ENCODE measurements at places on chromosomes 16 and 17.
A peak's percentile ranks its signal among the peaks of the same experiment; 100 is the strongest.

GRCh38 chr16:71623597-71623996 is 2.4 kb upstream of the MARVELD3 start:
- DNase-seq: no peak

DNA sequence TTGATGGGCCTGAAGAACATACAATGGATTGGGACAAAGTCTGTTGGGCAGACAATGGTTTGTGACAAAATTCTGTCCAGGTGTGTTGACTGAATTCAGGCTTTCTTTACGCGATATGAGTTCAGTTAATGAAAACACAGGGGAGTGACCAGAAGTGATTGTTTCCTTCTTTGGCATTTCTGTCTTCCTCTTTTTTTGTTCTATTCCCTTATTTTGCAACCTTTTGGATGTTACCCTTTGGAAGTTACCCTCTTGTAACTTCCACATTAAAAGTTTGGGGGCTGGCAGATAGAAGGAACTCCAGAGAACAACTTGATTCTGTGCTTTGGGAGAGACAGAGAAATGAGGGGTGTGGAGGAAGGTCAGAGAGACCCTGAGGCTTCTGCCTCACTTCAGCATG is 126.7 kb downstream of the PITPNC1 start:
- DNase-seq: no peak

DNA sequence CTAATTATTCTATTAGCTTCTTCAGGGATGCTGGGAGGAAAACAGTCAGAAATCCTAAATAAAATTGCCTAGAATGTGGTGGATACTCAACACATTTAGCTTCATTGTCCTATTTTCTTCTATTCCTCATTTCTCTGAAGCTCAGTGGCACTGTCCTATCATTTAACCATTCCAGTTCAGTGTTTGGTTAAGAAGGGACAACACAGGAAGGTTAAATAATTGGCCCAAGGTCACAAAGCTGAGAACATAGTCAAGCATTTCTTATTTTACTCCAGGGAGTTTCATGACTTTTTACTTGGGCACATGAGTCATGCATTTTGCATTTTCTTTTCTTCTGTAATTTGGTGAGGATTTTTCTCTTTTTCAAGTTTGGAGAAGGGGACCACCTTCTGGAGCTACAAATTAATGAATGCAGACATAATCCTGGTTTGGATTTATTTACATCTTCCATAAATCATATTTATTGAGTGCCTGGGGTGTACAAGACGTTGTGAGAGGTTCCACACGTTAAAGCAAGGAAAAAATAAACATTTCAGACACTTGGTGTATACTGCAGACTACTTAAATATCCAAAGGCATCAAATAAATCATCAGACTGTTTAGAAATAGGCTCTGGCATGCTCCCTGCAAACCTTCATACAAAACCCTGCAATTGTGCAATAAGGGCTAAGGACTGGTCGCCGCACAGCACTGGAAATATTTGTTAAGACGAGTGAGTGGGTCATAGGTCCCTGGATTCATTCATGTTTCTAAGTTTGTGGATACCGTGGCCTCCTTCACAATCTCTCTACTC is 263.9 kb downstream of the MAF start:
- no peak for DNase-seq

DNA sequence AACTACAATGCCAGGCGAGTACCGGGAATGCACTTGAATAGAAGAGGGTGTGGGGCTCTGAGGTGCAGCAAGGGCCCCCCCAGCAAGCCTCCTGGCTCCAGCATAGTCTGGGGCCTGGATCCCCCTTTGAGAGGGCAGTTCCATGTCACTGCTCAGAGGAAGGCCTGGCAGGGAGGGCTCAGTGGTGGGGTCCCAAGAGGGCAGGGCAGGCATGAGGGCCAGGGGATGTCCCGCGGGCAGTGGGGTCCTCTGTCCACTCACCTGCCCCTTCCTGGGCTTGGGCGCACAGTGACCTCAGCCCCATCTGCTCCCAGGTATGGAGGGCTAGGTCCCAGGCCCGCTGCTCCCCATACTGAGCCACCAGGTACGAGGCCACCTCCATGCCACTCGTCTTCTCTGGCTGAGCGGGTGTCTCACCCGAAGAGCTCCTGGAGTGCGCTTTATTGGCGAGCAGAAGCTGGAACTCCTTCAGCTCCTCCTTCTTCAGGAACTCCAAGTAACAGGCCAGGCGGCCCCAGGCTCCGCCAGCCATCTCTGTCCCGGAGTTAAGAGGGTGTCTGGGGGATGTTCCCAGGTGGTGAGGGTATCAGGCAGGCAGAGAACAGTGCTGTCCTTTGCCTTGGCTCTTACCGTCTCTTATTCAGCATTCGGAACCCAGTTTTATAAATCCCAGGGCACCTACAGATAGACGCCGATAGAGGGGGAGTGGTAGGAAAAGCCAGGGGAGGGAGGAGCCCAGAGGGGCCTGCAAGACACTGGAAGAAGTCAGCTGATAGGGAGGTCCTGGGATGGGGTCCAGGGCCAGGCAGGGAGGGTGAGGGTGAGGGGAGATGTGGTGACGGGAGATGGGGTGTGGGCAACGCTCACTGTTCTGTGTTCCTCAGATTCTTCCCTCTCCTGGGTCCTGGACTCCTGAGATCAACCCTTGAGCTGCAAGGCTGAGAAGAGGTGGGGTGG is 605 bp downstream of the NLRP1 start:
- no peak for DNase-seq

- DNase-seq: no peak
Measured at GRCh38 chr16:31010585-31011325, at the start of gene STX1B. Gene STX1B (minus strand): TSS chr16:31010638. CDS start chr16:31010396, 242 bp downstream.

- DNase-seq: no peak
Measured at GRCh38 chr17:2362881-2363280, 25.6 kb downstream of the SGSM2 start.

- DNase-seq: no peak
Measured at GRCh38 chr16:51271156-51271701, 120.2 kb upstream of the SALL1 start.

- DNase-seq: no peak
Measured at GRCh38 chr16:20879175-20880040, 20.8 kb downstream of the DCUN1D3 start.

GRCh38 chr16:48958681-48959080 is 323.0 kb downstream of the CBLN1 start:
- no peak for DNase-seq

DNA sequence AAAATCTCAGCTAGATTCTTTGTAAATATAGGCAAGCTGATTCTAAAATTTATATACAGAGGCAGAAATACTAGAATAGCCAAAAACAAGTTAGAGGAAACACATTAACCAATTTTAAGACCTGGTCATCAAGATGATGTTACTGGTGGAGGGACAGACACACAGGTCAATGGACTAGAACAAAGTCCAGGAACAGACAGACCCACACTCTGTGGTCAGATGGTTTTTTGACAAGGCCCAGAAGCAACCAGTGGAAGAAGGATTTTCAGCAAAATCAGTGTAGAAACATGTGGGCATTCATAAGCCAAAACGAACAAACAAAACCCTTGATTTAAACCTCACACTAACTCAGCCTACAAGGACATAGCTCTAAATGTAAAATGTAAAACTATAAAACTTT is 99.7 kb upstream of the METRNL start:
- DNase-seq: no peak

DNA sequence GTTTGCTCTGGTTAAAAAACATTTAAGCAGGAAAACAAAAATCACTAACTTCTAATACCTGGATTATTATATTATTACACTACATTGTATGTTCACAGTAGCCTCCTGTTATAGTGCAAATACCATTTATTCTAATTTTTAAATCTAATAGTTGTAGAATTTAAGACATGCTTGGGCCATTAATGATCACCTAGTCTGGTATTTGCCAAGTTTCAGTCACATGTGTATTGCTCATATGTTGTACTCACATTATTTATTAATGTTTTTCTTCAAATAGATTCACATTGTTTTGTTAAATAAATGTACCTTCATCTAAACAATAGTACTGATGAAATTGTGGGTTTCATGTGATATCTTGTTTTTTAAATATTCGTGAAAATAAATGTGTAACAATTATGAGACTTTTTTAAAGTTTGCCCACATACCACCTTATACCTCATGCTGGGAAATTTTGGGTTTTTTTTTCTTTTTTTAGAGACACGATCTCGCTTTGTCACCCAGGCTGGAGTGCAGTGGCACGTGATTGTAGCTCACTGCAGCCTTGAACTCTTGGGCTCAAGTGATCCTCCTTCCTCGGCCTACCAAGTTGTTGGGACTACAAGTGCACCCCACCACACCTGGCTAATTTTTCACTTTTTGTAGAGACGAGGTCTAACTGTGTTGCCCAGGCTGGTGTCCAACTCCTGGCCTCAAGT is 5.9 kb downstream of the ZNF771 start:
- DNase-seq: no peak

DNA sequence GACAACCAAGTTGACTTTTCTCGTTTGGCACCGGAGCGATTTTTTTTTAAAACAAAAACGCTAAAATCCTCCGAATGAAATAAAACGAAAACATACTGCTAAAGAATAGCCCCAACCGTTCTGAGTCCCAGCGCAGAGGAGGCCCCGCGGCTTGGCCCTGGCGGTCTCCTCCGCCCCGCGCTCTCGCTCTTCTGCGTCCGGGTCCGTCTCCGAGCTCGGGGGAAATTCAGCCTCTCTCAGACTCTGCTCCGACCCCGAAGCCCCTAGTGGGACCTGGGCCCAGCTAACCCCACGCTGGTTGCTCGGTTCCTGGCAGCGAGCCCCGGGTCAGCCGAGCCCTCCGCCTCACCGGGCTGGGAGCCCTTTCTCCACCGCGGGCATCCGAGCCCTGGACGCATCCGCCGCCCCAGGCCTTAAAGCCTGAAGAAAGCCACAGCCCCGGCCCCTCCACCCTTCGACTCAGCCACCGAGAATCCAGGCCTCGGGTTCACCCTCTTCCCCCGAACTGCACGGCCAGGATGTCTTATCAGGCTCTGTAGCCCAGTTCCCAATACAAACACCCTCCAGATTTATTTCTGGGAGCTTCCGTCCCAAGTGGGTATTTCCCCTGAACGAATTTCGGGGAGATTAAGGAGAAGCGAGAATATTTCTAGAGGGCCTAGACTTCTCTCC is 1.2 kb downstream of the TBX2 start:
- no peak for DNase-seq

DNA sequence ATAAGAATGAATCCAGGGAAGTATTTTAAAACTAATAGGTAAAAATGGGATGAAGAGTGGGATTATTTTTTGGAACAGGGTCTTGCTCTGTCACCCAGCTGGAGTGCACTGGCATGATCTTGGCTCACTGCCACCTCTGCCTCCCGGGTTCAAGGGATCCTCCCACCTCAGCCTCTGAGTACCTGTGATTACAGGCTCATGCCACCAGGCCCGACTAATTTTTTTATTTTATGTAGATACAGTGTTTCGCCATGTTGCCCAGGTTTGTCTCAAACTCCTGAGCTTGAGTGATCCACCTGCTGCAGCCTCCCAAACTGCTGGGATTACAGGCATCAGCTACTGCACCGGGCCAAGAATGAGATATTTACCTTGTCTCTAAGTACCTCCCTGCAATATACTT is 22.1 kb downstream of the NSMCE1 start:
- DNase-seq: no peak

- DNase-seq: no peak
Measured at GRCh38 chr17:28518132-28518531, 12.0 kb downstream of the FOXN1 start.

DNA sequence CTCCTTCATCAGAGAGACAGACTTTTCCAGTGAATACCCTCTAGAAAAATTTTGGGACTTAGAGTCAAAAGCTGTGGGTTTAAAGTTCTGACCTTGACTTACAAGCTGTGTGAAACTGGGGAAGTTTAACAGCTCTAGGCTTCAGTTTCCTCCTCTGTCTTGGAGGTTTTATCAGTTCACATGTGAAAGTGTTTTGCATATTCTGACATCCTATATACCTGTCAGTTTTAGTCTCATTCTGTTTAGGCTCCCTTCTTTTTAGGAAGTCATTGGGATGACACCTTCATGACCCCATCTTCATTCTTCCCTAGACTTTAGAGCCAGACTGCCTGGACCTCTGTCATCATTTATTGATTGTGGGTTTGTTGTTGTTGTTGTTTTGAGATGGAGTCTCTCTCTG is 44.4 kb downstream of the YPEL2 start:
- no peak for DNase-seq

- no peak for DNase-seq
Measured at GRCh38 chr17:58254803-58255202, 16.4 kb downstream of the LPO start.

DNA sequence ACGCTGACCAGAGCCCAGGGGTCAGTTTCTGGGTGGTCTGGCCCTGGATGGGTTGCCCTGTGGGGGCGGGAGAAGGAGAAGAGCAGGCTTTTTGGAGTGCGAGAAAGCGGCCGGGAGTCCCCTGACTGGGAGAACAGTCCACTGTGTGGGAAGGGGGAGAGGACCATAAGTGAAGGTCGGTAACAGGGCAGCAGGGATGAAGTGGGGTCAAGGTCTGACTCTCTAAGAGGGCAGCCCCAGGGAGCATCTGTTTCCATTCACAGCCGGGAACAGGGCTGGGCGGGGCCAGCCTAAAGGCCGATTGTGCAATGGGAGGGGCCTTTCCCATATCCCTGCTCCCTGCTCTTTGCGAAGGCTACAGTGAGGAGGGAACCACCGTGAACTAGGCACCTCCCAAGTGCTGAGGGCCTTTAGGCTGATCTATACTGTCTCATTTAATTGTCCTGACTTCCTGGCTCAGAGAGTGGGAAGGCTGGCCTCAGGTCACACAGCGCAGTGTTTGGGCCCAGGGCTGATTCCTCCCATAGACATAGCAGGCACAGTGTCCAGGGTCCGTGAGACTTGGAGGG is 10.4 kb upstream of the WFDC1 start:
- peak; percentile 28 for DNase-seq

DNA sequence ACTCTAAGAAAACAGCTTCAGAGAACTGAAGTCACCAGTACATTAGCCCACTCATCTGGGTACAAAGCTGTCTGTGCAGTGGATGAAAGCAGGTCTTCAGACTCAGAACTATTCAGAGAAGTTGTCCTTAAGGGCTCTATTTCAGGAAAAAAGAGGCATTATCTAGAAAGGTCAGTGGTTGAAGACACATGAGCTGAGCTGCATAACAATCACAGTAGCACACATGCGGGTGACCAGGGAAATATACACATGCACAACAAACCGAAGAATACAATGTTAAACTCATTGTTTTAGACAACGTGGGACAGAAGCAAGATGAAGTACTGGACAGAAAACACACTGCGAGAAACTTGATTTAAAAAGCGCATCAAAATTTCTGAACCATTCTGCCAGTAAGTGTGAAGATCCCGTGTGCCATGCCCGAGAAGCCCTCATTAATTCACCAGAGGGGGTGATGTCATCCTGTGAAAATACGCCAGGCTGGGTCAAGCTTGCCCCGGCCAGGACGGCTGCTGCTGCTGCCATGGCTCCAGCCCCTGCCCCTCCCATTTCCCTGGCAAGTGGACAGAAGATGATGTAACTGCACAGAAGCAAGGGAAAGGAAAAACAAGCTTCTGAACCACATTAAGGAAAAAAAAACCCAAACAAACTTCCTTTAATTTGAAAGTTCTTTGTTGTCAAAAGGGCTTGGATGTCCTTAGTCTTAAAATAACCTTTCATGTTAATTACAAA is 10.1 kb downstream of the DYNC1LI2 start:
- peak; percentile 94 for DNase-seq

- DNase-seq: no peak
Measured at GRCh38 chr17:14060706-14061105, 8.6 kb upstream of the COX10 start.

Measured in pancreas (tissue), 10 donors.